Activated CD4-positive, alpha-beta T cell treated with anti-CD3 and anti-CD28 coated beads, Interleukin-2, Interleukin-6, amounts not matched to agents 100 ng/mL and 50 ng/mL, durations not matched to agents 16 hours and 8 hours (primary cell): ENCODE measurements at places on chromosomes 7 and 10.

GRCh38 chr10:100710151-100710871 lies 35.1 kb upstream of the PAX2 start:
- DNase-seq = no peak

DNA sequence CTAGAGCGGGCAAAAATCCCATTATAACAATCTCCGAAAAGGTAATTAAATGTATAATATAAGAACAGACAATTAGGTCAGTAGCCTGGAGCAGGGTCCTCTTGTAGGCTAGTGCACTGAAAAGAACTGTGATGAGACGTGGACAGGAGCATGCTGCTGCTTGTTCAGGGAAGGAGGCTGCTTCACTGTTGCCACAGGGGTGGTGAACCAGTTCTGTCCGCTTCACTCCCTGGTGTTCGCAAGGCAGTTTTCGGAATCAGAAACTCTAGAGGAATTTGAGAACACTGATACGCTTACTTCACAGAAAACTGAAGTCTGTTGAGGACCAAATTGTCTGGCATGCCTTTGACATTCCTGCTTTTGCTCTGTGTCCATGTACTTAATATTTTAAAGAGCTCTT lies 17.4 kb downstream of the ZNRF2 start:
- DNase-seq = no peak

- no peak for DNase-seq
Measured at GRCh38 chr7:46247664-46248063, 326.6 kb upstream of the IGFBP3 start.

- DNase-seq = no peak
Measured at GRCh38 chr10:128943111-128943510, 523.9 kb upstream of the MGMT start.

DNA sequence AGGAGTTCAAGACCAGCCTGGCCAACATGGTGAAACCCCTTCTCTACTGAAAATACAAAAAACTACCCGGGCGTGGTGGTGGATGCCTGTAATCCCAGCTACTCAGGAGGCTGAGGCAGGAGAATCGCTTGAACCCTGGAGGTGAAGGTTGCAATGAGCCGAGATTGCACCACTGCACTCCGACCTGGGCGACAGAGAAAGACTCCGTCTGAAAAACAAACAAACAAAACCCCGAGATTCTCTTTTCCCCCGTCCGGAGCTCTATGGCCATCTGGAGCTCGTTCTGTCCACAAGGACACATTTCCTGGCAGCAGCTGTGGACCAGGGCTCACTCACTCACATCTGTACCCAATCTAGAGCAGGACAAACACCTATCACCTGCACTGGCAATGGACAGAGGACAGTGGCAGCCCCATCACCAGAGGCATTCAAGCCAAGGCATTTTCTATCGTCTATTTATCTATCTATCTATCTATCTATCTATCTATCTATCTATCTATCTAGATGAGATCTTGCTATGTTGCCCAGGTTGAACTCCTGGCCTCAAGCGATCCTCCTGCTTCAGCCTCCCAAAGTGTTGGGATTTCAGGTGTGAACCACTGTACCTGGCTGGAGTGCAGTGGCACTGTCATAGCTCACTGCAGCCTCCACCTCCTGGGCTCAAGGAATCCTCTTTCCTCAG lies 167.1 kb upstream of the TNRC18 start:
- no peak for DNase-seq

- no peak for DNase-seq
Measured at GRCh38 chr7:16264823-16265804, 156.2 kb downstream of the CRPPA start.

- no peak for DNase-seq
Measured at GRCh38 chr7:101441890-101442289, 79.2 kb downstream of the COL26A1 start.

DNA sequence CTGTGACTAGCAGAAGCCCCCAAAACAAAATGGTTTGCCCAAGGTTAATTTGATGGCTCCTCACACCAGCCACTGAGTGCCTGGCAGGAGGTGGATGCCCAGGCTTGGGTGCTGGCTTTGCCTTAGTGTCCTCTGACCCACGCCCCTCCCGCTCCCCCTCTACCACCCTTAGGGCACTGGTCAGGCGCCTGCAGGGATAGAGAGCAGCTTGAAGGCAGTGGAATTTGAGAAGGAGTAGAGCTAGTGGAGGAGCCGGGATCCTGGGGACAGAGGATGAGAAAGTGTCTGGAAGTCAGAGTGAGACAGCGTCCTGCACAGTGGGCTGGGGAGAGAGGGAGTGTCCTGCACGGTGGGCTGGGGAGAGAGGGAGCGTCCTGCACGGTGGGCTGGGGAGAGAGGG lies 139.4 kb downstream of the DNAJB6 start:
- DNase-seq = no peak

GRCh38 chr10:91636892-91637291 lies 4.0 kb upstream of the PPP1R3C start:
- no peak for DNase-seq

- no peak for DNase-seq
Measured at GRCh38 chr10:124076148-124076733, 17.2 kb downstream of the CHST15 start.

DNA sequence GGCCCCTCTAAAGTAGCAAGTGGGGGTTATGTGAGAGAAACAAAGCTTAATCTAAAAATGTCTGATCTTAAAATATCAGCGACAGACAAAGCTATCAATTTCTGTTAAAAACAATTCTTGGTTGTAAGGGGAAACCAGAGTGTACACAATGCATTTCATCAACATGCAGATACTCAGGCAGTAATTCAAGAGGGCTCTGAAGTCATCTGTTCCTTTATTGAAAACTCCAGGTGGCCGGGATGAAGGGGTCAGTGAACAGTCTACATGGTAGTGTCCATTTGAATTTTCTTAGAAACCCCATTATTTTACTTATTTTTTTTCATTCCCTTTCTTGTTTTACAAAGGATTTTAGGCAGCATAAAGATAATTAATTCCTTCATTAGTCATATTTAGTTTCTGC lies 36.7 kb upstream of the BTBD16 start:
- DNase-seq = no peak

GRCh38 chr7:5605775-5606634 lies 175.5 kb downstream of the RNF216 start:
- no peak for DNase-seq

- DNase-seq = no peak
Measured at GRCh38 chr7:111196655-111197054, 105.7 kb downstream of the LRRN3 start.

- no peak for DNase-seq
Measured at GRCh38 chr10:92972886-92973285, 87.7 kb upstream of the CYP26C1 start.

DNA sequence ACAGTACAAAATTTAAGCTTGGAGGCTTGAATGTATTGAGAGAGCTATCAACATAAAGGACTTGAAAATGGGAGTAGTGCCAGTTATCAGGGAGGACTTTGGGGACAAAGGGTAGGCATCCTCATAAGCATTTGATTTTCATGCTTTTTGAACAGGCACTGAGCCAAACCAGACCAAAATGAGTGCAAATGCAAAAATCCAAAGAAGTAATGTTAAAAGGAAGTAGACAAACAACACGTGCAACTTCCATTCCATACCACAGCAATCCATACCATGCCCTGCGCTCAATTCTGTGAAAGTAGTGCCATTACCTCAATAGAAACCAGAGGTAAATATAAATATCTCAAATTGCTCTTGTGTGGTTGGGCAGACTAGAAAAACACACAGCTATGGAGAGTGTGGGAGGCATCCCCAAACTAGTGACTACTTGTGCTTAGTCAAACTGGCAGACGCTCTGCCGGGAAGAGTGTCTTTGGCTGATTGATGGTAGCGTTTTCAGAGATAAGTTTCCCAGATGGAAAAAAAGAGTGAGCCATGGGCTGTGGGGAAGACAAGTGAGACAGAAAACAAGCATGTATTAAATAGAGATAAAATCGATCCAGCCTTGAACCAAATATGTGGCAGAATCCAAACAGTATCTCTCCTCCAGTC lies 161.5 kb downstream of the CREB5 start:
- no peak for DNase-seq

DNA sequence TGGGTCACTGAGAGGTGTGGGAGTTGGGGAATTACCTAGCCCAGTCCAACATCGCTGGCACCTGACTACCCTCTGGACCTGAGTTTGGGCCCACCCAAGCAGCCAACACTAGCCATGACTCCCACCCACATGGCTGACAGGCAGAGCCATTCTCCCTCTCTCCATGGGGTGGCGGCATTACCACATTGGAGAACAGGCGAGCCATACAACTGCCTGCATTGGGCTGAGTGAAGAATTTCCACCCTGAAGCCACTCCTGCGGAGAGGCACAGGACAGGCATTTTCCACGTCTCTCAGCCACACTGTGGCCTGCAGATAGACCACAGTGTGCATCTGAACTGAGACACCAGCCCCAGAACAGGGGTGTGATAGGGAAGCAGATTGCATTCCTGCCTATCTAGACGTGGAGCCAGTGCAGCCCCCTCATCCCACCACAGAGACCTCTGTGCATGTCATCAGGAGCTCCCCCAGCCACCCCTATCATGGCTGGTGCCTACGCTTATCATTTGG lies 58.2 kb upstream of the ANTXRL start:
- peak; percentile 63 for DNase-seq

- DNase-seq = no peak
Measured at GRCh38 chr7:66142996-66143395, 28.3 kb downstream of the CRCP start.

GRCh38 chr7:36614959-36615358 lies 109.3 kb downstream of the AOAH start:
- no peak for DNase-seq

DNA sequence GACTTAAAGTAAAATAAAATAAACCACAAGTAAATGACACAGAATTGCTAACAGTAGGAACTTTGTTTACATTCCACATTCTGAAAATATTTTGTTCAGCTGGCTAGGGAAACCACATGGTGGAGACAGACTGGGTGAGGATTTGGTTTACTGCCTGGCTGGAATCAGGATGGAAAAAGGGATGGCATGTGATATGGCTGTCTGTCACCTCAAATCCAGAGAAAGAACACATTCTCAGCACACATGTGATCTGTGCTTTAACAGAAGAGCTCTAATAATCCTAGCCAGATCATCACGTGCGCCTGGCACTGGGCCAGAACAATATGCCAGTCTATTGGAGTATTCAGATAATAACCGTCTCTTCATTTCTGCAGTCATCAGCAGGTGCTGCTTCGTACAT lies 90.9 kb upstream of the PIP4K2A start:
- no peak for DNase-seq
